KG1 (cell line): ENCODE measurements at places on chromosomes 5 and 9.
A peak's percentile ranks its signal among the peaks of the same experiment; 100 is the strongest.

- no peak for DNase-seq
These were observed 39.9 kb downstream of the SHC3 start for GRCh38 chr9:89138463-89139390.

DNA sequence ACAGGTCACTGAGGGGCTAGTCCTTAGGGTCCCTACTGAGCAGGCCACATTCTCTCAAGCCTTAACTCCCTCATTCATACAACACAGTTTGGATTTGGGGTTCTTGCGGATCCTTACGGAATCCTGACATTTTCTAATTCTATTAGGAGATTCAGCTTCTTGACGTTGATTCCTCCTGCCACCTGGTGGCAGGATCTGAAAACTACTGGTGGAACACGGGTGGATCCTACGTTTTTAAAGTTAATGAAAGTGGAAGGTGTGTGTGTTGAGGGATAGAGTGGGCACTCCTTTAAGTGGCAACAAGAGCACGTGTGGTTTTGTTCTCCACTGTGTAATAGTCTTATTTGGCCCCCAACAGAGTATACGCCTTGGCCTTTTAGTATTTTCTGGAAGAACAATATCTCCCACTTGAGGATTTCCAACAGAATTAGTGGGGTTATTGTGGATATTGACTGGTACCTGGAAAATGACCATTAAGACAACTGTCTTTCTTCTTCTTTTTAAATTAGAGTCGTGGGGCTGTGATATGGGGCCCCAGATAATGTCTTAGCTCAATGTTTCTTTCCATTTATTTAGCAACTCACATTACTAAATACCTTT, 25.2 kb downstream of the SLC28A3 start:
- DNase-seq = peak; percentile 24

GRCh38 chr5:67315082-67315989, 118.7 kb upstream of the CD180 start:
- no peak for DNase-seq

GRCh38 chr9:89375191-89375760, 57.0 kb downstream of the SECISBP2 start:
- DNase-seq = peak; percentile 41

DNA sequence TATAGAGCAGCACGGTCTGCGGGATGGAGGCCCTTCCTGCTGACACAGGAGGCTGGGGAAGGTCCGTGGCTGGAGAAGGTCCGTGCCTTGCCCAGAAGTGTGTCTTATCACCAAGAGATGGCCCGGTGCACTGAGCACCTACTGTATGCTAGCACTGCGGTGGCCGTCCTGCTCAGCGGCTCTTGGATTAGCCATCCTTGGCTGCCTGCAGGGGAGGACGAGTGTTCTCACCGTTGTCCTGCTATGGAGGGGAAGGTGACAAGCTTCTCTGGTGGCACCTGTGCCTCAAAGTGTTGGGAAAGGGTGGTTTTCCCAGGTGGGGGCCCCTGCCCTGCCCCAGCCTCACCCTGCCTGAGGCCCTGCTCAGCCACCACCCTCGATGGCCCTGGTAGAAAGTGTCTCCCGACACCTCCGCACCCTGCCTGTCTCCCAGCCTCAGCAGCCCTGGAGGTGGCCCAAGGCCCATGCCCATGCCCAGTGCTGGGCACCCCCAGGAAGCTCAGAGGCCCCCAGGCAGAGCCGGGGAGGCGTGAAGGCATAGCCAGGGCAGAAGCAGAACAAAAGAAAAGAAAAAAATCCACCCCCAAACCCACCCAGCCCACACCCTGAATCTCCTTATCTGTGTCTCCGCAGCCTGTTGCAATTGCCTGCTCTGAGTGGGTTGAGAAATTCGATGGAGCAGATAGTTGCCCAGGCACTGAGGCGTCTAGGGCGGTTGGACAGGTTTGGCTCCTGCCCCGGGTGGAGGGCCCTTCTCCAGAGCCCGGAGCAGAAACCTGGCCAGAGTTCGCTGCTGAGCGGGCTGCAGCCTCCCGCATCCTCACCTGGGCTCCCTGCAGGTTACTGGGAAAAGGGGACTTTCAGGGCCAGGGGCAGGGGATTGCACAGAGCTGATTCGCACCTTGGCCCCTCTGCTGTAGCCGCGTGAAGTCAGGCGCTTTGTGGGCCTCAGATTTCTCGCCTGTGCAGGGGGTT, 30.5 kb downstream of the RXRA start:
- no peak for DNase-seq

GRCh38 chr5:32275396-32275741, 37.4 kb downstream of the MTMR12 start:
- no peak for DNase-seq

DNA sequence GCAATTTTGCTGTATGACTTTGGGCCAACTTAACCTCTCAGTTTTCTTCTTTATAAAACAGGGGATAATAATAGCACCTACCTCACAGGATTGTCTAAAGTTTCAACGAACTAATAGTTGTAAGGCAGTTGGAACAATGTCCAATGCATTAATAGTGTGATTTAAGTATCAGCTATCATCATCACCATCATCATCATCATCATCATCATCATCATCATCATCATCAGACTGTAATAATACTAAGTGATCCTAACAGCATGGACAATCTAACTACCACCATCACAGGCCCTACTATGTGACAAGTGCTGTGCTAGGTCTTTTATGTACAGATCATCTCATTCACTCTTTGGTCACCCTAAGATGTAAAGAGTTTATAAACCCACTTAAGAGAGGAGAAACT, 196.0 kb downstream of the MAPKAP1 start:
- no peak for DNase-seq

DNA sequence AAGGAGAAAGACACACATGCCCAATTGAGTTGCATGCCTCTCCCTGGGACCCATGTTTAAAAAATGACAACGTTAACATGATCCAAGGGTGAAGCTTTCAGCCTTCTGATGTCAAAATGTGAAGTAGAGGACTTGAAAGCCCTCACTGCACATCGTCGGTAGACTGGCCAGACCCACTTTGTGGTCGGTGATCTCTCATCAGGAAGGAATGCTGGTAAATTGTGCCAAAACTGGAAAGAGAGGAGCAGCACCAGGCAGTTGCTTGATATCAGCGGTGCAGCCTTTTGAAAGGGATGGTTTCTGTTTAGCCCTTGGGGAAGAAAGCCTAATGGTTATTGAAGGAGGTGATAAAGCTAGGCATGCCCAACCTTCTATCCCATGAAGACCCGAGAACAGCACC, 125.3 kb upstream of the MARCHF11 start:
- no peak for DNase-seq

DNA sequence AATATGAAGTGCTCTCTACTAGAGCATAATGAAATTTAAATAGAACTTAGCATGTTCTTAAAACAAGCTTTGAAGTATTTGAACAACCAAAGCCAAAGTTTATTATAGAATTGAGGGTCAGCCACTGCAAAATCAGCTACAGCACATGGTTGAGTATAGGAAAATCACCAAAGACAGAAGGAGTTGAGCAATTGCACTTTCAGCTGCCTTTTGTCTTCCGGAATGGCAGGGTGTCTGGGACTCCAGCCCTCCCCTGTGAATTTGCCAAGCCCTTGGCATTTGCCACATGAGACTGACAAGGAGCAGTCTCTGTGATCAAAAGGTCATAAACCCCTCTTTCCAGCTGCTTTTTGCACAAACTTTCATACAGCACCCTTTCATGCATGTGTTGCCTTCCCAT, 8.5 kb upstream of the LURAP1L start:
- DNase-seq = no peak

DNA sequence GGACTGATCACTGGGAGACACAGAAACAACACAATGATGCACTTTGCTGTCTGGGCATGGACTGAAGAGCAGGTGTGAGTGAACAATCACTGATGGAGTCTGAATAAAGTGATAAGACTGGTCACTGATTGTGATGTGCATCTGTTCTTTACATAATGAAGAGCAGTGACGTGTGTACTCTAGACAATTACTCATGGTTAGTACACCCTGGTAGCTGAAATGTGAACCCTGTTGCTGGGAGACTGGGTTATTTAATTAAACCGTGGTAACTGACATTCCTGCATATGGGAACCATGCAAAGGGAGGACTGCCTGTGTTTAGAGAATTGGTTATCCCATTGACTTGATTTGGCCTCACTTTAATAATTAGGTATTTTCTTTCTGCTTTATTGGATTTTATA, 202.9 kb downstream of the NR2F1-AS1 start:
- no peak for DNase-seq

GRCh38 chr5:32508806-32509805, 64.6 kb upstream of the ZFR start:
- no peak for DNase-seq

- no peak for DNase-seq
These were observed 91.0 kb downstream of the SNX18 start for GRCh38 chr5:54608423-54609085.

DNA sequence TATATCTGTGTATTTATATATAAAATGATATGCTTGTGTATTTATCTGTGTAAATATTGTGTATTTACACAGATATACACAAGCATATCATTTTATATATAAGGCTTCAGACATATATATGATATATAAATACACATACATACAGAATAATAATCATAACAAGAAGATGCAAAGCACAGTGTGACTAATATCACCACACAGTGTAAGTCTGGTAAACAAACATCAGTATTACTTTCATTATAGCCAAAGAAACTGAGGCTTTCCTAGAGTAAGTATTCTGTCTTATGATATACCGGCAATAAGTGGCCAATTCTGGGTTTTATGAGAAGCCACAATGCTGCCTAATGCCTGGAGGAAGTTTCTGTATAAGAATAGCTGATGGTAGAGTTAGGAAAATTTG, 29.9 kb upstream of the RAPGEF6 start:
- no peak for DNase-seq

GRCh38 chr5:133457439-133458355, 154.6 kb downstream of the FSTL4 start:
- no peak for DNase-seq

GRCh38 chr9:127519301-127520166, 68.2 kb downstream of the LRSAM1 start:
- peak; percentile 65 for DNase-seq

DNA sequence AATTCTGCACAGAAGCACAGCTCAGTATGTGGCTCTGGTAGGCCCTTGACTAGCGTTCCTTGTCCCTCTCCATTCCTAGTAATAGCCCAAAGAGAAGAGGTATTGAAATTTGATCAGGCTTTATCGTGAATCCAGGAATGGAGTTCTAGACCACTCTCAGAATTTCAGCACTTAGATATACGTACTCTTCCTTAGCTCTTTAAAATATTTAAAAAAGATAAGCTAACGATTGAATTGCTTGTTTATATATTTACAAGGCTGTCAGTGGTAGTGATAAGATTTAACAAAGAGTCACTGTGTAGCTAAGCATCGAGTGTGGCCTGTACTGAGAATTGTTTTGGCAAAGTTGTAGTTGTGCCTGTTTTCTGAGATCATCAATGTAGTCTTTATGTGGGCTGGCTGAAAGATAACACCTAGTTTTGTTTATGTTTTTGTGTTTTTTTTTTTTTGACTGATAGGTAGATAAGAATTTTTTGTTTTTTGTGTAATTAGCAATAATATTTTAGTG, 2.5 kb downstream of the KIAA1958 start:
- DNase-seq = no peak

DNA sequence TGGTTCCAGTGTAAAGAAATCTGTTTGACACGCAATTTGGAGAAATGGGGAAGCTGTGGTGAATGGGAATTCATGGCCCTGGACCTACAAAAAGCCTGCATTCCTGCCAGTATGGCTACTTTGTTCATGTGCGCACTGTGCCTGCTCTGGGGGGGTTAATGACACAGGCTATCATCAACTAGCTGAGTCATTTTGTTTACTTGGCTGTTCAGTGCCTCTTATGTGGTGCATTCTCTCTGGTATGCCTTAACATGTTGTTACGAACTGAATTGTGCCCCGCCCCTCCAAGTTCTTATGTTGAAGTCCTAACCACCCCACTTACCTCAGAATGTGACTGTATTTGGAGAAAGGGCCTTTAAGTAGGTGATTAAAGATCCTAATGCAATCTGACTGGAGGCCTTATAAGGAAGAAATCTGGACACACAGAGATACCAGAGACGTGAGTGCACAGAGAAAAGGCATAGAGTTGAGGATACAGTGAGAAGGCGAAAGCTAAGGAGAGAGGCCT, 20.4 kb upstream of the UBAP1 start:
- DNase-seq = no peak

- peak; percentile 18 for DNase-seq
These were observed 12.0 kb downstream of the UIMC1 start for GRCh38 chr5:176994460-176995121.

DNA sequence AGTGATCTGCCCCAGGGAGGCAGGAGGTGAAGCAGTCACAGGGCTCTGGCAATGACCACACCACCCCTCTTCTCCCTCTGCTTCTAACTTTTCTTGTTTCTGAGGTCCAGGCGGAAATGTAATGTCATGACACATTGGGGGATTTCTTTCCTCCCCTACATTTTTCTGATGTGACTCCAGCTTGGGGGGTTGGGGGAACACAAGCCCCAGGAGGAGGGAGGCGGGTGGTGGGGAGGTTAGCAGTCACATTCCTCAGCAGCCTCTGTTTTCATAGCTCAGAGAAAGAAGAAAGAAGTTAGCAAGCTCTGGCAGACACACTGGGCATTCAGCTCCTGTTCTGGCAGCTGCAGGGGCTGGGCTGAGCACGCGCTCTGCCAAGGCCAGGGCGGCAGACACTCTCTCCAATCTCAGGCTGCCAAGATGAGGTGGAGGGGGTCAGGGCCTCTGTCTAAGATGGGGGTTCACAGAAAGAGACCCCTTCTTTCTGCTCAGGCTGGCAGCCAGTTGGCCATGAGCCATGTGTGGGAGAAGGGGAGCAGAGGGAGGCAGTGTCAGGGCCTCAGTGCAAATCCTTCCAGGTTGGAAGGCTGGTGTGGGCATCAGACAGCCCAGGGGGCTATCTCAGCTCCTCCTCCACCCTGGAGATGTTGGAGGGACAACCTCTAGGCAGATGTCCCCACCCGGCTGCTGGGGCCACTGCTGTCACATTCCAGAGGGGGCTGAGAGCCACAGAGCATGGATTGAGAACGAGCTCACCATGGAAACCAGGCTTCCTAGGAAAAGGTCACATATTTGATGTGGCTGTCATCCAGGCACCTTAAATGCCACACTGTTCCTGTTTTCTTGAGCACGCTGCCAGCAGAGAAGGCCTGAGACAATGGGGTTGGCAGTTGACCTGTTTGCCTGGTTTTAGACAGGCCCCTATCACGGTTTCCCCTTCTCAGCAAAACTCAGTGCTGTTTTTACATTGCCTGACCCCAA, 20.1 kb upstream of the PFDN1 start:
- DNase-seq = no peak
